ENCODE measurements at places on chromosomes 4 and X. TPM values are rescaled to one million over a fixed set of nuclear protein-coding genes. Genes with fewer than 3 reads are reported as not detected.

ASMTL gene
- total RNA-seq, result 19.5 TPM

PPEF1 gene
- total RNA-seq, result 1.5 TPM

DGKK gene
- not detected for total RNA-seq

IL15 gene
- total RNA-seq, result 11.2 TPM

APEX2 gene
- total RNA-seq, result 30.7 TPM

MAGEA1 gene
- total RNA-seq, result 0.11 TPM

NDNF gene
- not detected for total RNA-seq

ZNF157 gene
- not detected for total RNA-seq

MAGEB1 gene
- total RNA-seq, result not detected
